ENCODE measurements at places on chromosomes 7 and 10.

DNA sequence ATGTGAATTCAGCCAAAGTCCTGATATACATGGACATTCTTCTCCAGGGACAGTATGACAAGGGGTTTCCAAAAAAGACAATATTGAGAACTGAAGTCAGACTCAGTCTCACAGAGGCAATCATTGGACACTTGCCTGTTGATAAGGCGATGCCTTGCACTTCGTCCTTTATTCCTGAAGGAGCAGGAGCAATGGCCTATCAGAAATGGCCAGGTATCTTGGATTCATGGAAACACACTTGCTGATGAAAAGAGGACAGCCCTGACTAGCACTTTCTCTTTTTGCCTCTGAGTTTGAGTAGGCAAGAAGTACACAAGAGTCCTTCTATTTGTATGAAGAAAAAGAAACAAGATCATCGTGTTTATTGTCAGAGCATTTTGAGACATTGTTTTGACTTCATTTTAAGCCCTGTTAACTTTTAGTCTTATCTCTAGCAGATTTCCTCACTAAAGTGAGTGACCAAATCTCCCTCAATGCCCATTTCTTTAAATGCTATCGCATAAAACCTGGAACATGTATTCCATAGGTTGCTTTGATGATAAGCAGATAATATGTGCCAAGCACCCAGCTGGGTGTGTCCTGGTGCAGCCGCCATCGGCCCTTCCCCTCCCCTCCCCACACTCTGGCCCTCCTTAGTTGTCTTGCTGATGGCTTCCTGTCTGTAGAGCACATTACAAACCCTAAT is 26.6 kb downstream of the ST8SIA6 start:
- no peak for DNase-seq

- DNase-seq: no peak
Observed at GRCh38 chr10:3872712-3873329, 87.8 kb upstream of the KLF6 start.

- DNase-seq: no peak
Observed at GRCh38 chr7:20327055-20327454, 3.6 kb upstream of the ITGB8 start.

DNA sequence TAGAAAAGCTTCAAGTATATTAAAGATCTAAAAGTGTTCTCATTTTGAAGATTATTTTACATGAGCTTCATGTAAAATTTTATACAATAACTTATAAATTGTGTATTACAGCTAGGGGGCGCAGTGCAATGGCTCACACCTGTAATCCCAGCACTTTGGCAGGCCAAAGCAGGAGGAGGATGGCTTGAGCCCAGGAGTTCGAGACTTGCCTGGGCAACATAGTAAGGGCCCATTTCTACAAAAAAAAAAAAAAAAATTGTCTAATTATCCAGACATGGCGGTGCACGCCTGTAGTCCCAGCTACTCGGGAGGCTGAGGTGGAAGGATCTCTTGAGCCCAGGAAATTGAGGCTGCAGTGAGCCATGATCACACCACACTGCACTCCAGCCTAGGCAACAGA is 16.6 kb downstream of the ACBD5 start:
- DNase-seq: peak; percentile 44

- no peak for DNase-seq
Observed at GRCh38 chr10:31677195-31678138, 251.2 kb downstream of the ARHGAP12 start.

DNA sequence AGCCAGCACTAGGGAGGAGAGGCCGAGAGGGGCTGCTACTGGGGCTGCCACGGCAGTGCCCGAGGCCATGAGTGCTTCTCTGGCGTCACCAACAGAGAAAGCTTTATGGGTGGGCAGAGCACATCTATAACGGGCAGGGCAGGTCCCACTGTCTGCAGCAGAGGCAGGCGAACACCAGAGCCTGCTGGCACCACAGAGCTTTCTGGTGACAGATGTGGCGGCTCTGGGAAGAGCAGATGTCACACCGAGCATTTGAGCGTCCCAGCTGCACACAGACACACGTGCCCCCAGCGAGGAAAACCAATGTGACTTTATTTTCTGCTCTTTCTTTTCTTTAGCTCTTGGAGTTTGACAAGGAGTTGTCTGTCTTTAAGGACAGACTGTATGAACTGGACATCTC is 20.5 kb downstream of the NKX6-2 start:
- DNase-seq: no peak

GRCh38 chr7:2934984-2935740 is 91.1 kb upstream of the GNA12 start:
- no peak for DNase-seq

DNA sequence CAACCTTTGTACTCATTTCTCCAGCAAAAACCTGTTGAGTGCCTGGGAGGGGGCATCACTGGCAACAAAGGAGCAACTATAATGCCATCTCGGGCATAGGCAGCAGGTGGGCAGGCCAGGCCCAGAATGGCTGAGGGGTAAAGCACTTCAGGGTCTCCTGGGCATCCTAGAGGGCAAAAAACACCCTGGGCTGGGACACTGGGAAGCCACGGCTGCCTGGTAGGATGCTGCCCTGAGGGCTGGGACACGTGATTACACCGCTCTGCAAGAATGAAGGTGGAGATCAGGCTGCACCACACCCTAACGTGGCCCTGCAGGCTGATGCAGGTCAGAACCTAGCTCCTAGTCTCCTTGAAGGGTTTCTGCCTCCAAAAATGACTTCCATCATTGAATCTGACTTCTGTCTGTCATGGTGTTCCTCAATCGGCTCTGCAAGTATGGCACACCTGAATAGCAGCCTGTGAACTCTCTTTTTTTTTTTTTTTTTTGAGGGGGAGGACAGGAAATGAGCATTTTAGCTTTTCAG is 4.5 kb upstream of the TRAPPC14 start:
- DNase-seq: no peak

- DNase-seq: no peak
Observed at GRCh38 chr10:112148331-112148730, 35.2 kb downstream of the GPAM start.

- DNase-seq: no peak
Observed at GRCh38 chr7:116598861-116599260, 73.1 kb upstream of the MET start.

- no peak for DNase-seq
Observed at GRCh38 chr7:22039670-22040069, 94.0 kb upstream of the CDCA7L start.

GRCh38 chr7:3915337-3915878 is 614.4 kb downstream of the SDK1 start:
- no peak for DNase-seq

DNA sequence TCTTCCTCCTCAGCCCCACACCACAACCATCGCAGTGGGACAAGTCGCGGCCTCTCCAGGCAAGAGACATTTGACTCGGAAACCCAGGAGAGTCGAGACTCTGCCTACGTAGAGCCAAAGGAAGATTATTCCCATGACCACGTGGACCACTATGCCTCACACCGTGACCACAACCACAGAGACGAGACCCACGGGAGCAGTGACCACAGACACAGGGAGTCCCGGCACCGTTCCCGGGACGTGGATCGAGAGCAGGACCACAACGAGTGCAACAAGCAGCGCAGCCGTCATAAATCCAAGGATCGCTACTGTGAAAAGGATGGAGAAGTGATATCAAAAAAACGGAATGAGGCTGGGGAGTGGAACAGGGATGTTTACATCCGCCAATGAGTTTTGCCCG is 112.1 kb downstream of the NSUN6 start:
- no peak for DNase-seq

GRCh38 chr7:17985473-17986239 is 42.0 kb downstream of the PRPS1L1 start:
- no peak for DNase-seq

Measured in effector CD4-positive, alpha-beta T cell (primary cell).